A549 treated with Hydrocortisone at 1 μM for 4 hours (cell line): ENCODE measurements at places on chromosomes 6 and 20. TPM values are rescaled to one million over a fixed set of nuclear protein-coding genes. Genes with fewer than 3 reads are reported as not detected.

RHAG gene
- total RNA-seq = not detected in 5 replicates

MOXD1 gene
- 1.3 to 2.7 TPM (median 1.5 TPM) in 5 replicates for total RNA-seq

COL19A1 gene
- not detected in 5 replicates for total RNA-seq

BHLHE23 gene
- not detected in 5 replicates for total RNA-seq

ANKEF1 gene
- 5.8 to 6.7 TPM (median 6.3 TPM) in 5 replicates for total RNA-seq

C6orf52 gene
- total RNA-seq = 1.5 to 2.7 TPM (median 2.1 TPM) in 5 replicates

C6orf141 gene
- 7.8 to 10.1 TPM (median 9.2 TPM) in 5 replicates for total RNA-seq

MMUT gene
- 5.4 to 8.3 TPM (median 6.6 TPM) in 5 replicates for total RNA-seq

SLC22A23 gene
- total RNA-seq = 8.4 to 10.0 TPM (median 9.3 TPM) in 5 replicates
